CD4-positive, alpha-beta T cell treated with Interleukin-17A for 1 hour (primary cell): ENCODE measurements at places on chromosomes 6 and 20.

- DNase-seq = no peak
Measured at GRCh38 chr6:3013486-3013885, 13.8 kb downstream of the NQO2 start.

DNA sequence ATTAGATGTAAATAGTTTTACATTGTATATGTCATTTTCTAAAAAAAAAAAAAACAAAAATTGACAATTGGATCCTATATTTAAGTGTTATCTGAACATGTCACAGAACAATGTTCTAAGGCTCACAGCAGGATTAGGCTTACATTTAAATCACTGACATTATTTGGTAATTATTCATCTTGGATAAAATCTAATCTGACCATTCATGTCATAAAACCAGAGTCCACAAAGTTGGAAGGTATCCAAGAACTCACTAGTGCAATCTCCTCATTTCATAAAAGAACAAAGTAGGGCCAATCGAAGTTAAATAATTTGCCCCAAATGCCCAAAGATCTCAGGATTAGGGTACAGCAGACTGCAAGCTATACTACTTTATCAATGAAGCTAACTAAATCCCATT lies 73.0 kb downstream of the PDSS2 start:
- DNase-seq = no peak

- DNase-seq = no peak
Measured at GRCh38 chr20:42688576-42688975, 501.1 kb downstream of the PTPRT start.

DNA sequence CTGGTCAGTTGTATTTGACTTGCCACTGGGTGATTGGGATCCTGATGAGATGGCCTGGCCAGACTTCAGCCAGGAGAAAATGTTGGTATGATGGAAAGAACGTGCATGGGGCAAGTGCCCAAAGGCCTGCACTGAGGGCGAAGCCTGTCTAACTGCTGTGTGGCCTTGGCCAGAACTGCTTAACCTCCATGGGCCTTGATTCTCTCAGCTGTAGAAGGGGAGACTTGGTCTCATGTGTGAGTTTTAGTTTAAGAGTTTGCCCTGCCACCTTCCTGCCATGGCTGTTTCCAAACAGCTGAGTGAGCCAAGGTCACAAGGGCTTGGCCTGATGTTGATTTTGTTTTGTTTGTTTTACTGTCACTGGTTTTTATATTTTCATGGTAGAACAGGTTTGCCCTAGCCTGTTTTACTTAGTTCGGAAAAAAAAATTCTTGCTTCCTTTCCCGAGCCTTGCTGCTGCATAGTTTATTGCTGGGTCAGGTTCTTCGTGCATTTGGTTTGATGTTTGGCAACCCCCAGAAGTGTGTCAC lies 35.3 kb downstream of the DSTN start:
- no peak for DNase-seq

GRCh38 chr6:89339565-89339964 lies 13.0 kb downstream of the UBE2J1 start:
- DNase-seq = no peak

- no peak for DNase-seq
Measured at GRCh38 chr6:13788820-13789219, 25.5 kb downstream of the MCUR1 start.

- no peak for DNase-seq
Measured at GRCh38 chr20:44653546-44653945, 2.0 kb upstream of the ADA start.

DNA sequence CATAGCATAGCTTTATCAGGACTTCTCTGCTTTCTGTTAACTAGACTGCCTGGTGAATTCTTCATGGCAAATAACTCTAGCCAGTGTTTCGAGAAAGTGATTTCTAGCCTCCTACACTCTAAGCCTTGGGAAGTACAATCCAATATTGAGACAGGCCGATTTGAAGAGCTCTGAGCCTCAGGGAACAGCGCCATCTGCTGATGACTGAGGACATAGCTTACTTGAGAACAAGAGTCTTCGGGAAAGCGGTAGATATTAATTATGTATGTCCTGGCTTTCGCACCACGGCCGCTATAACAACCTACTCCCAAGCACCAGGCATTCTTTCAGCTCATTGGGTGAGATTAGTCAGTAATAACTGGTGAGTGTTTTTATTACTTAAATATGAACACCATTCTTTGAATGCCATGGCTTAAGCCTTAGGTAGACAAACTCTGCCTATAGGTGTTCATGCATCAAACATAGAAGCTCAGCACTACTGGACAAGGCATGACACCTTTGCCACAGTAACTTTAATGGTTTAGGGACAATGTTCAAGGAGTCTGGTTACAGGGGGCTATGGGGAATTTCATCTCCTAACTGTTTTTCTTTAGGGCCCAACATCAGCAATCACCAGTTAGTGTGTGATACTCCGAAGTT lies 518.6 kb downstream of the BMP2 start:
- peak; percentile 4 for DNase-seq

DNA sequence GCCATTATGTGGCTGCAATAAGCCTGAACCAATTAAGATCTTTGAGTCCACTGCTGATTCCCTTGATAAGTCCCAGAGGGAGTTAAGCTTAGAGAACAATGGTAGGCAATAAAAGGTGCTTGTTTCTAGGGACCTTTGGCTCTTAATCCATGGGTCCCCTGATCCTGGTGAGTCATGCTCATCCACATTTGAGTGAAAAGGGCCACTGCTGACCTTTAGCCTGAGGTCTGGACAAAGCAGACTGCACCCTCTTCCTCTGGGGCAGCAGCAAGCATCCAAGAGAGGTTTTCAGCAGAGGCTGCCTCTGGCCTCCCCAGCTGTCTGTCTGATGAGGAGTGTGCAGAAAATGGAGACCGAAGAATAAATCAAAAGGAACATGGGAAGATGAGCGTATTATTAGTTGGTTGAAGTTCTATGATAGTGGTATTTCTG lies 16.1 kb upstream of the SCGN start:
- DNase-seq = no peak

DNA sequence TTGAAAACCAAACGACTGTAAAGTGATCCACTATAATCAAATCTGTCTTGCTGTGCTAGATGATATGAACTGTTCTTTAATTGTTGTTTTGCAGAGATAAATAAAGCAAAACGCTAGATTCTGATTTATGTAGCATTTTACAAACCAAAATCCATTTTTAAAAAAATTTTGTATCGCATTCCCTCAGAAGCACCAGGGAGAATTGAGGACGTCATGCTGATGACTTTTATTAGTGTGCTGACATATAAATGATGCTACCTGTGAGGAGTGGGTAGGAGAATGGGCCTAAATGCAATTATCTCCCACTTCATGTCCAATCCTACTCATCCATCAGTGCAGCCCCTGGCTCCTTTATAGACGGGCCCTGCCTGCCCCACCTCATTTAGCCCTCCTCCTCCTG lies 282.4 kb downstream of the PACRG start:
- no peak for DNase-seq

GRCh38 chr6:93954584-93954983 lies 535.2 kb upstream of the EPHA7 start:
- no peak for DNase-seq

DNA sequence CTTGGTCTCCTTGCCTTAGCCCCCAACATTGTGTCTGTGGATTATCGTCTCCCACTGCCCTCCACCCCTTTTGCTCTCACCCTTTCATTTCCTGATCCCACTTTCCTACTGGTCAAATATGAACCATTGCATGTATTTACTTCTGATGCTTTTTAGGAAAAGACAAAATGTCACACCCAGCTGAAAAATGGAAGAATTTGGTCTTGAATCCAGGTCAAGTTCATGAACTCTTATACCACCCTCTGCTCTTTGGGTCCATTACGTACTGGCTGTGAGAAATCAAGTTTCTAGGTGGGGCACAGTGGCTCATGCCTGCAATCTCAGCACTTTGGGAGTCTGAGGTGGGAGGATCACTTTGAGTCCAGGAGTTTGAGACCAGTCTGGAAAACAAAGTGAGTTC lies 15.8 kb upstream of the KIF3B start:
- no peak for DNase-seq

DNA sequence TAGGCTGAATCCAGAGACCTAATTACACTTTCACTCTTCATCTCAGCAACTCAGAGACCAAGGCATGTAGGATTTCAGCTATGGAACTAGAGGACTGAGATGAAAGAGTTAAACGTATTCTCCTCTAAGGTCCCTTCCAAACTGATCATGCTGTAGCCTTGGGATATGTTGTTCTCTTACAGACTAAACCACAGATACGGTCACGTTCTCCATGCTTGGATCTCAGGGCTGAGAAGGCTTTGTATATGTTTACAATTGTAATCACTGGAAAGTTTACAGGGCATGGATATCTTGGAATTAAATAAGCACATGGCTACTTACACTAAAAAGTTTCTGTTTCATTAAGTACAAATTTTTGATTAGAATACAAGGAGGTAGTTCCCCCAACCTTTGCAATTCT lies 50.1 kb downstream of the PKIB start:
- no peak for DNase-seq

DNA sequence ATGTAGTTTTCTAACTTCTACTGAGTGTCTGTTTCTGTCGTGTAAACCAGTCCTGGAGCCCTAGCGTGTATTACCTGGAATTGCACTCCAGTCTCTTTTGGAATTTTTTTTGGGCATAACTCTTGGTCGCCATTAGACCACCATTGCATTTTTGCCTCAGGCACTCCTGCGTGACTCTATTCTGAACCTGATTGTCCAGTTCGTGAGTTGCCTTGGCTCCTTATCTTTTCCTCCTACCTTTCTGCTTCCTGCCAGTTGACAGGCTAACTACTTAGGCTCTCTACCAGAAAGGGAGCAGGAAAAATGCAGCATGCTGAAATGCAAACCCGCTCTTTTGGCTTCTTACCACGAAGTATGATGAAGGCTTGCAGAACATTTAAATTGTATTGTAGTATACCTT lies 490.9 kb upstream of the SOX4 start:
- no peak for DNase-seq

- DNase-seq = no peak
Measured at GRCh38 chr20:46261456-46262253, 46.6 kb downstream of the CDH22 start.

DNA sequence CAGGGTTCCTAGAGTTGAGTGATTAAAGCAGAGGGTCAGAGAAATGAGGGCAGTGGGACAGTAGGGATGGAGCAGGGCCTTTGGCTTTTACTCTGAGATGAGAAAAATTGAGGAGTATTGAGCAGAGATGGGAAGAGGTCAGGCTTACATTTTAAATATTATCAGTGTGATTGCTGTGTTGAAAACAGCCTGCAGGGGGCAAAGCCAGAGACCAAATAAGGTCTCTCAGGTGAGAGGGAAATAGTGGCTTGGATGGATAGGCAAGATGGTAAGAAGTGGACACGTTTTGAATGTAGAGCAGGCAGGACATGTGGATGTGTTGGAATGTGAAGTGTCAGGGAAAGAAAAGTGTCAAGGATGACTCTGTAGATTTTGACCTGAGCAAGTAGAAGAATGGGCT lies 105.0 kb upstream of the MAP3K7 start:
- no peak for DNase-seq

GRCh38 chr20:20487811-20488210 lies 119.9 kb downstream of the INSM1 start:
- no peak for DNase-seq

- DNase-seq = no peak
Measured at GRCh38 chr20:32517914-32518592, 67.1 kb downstream of the NOL4L start.

DNA sequence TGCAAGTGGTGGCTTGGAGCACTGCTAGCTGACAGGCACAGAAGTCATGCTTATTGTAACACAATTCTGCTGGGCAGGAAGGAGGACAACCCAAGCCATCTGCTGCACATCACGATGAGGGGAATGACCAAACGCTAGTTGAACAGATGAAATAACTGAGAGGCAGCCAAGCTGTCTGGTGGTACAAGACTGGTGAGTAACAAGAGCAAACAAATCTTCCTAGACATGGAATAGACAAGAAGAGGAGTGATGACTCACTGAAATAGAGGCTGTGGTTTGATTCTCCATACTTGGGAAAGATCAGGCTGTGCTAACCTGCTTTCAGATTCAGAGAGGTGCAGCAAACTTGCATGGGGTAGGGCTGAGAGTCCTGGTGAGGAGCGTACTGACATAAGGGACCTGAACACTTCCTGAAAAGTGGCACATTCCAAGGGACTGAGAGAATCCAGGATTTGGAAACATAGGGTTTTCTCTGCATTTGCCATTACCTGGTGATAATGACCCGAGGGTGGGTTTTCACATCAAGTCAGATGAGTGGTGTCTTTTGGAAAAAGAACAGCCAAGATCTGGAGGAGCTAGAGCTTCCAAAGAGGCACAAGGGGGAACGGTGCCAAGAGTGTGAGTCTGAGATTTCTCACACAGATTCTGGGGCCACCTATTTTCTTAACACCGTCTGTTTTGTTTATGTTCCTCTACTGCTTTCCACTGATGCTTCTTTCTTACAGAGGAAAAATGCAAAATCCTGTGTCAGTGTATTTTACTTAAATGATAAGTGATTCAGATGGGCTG lies 60.0 kb downstream of the PRL start:
- DNase-seq = no peak

GRCh38 chr6:111804627-111805235 lies 68.5 kb downstream of the FYN start:
- DNase-seq = peak; percentile 87
